Dorsolateral prefrontal cortex (tissue), 122 donors: ENCODE measurements at places on chromosomes 12 and 14.

GRCh38 chr14:95274874-95275273, 44.8 kb downstream of the CLMN start:
- DNase-seq: no peak

DNA sequence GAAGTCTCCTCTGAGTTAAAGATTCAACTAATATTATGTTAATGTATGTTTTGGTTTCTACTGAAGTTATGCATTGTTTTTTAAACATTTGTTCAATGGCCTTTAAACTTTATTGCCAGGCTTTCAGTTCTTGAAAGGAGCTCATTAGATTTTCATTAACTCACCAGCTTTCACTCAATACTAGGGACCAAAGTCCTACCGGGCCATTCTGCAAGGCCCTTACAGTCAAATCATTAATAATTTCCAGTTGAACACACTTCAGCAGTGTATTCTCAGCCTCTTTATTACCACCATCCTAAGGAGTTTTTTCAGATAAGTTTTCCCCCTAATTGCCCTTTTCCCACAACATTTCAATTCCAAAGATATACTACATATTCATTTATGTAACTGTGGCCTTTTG, 409.2 kb downstream of the DIO2 start:
- DNase-seq: no peak

- no peak for DNase-seq
These were observed 46.3 kb downstream of the RIMBP2 start for GRCh38 chr12:130669797-130670196.

- DNase-seq: no peak
These were observed 90.3 kb downstream of the DDHD1 start for GRCh38 chr14:53062856-53063255.

- no peak for DNase-seq
These were observed 74.3 kb downstream of the MAP3K9 start for GRCh38 chr14:70735043-70735442.

DNA sequence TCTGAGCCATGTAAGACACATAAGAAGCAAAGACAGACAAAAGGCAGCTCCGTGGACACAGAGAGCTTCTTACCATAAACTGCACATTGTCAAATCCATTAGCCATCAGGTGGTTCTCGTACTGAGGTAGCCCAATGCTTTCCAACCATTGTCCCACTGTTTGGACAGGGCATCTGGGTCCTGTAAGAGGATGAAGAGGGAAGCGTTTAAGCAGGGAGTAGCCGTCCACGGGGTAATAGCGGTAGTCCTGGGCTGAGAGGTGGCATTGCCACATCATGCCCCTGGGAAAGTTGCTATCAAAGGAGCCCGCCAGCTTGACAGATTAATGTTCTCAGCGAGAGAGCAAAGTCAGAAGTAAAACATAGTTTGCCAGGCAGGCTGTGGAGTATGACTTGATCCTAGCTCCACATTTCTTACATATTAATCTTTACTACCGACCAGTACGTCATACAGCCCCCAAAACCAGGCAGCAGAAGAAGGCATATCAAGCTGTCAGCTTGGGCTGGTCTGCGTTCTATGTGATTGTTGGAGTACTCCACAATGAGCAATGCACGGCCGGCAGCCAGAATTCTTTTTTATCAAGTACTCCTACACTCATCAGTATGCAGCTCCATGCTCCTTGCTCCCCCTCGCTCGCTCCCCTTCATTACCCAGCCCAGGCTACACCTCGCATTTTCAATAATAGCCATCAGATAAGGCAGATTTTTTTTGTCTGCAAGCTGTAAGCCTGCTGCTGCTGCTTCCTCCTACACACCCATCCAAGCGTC, 493.2 kb upstream of the GARIN6 start:
- DNase-seq: peak; percentile 39

- DNase-seq: no peak
These were observed 848.6 kb upstream of the LRFN5 start for GRCh38 chr14:40758076-40758475.

DNA sequence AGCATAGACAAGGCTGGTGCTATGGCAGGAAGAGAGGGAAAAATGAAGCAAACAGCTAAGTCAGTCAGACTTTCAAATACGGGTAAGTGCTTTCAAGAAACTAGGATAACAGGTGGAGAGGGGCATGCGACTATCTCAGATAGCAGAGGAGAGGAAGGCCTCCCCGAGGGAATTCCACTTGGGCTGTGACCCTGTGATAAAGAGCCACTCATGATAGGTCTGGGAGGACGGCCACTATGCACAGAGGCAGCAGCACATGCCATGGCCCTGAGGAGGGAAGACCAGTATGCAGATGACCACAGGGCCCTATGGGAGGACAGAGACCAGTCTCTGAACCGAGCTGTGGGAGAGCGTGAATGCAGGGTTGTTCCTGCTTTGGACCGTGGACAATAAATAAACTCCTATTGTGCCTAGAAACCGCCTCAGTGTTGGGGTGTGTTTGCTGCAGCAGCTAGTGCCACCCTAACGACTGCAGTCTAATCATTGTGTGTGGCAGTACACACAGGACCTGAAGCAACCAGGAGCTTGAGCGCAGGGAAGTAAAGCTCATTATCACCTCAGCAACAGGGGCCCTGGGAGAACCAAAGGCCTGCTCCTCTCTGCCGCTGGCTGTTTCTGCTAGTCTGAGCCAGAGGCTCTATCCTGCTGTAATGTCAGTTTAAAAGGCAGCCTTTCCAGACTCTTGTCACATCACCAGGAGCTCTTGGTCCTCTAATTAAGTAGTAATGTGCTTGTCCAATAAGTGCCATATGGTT, 119.1 kb downstream of the CACNA1C start:
- no peak for DNase-seq

DNA sequence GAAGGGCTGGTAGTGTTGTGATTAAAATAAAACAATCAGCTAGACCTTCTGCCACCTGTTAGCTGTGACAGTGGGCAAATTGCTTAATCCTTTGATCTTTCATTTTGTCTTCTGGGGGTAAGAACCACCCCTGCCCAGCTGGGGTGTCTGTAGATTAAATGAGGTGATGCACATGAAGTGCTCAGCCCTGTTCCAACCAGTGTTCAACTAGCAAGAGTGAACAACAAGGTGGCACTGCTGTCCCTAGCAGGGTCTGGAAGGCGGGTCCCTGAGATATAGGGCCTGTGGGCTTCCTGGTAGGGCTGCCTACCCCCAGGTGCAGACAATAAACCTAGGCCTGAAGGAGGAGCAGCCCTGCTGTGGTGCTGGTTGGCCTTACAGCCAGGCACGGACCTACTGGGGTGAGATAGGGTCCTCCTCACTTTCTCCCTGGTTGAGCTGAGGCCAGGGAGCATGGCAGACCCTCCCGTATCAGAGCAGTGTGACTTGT, 60.6 kb downstream of the ARL6IP4 start:
- no peak for DNase-seq

DNA sequence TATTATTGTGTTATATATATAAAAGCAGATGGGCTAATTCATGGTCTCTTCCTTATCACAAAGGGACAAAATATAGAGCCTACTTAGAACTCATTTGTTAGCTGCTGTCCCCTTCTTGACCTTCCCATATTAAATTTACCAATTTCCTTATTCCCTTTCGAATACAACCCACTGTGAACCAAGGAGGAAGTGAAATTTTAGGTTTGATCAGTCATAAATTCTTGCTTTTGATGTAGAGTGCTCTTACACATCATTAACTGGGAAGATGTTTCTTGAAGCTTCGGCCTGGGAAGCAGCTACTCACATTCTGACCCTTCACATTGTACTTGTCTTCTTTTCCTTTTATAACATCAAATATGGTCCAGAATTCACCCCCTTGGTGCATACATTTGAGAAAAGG, 579.0 kb downstream of the LRFN5 start:
- no peak for DNase-seq

GRCh38 chr12:52649066-52649465, 2.9 kb downstream of the KRT2 start:
- no peak for DNase-seq

DNA sequence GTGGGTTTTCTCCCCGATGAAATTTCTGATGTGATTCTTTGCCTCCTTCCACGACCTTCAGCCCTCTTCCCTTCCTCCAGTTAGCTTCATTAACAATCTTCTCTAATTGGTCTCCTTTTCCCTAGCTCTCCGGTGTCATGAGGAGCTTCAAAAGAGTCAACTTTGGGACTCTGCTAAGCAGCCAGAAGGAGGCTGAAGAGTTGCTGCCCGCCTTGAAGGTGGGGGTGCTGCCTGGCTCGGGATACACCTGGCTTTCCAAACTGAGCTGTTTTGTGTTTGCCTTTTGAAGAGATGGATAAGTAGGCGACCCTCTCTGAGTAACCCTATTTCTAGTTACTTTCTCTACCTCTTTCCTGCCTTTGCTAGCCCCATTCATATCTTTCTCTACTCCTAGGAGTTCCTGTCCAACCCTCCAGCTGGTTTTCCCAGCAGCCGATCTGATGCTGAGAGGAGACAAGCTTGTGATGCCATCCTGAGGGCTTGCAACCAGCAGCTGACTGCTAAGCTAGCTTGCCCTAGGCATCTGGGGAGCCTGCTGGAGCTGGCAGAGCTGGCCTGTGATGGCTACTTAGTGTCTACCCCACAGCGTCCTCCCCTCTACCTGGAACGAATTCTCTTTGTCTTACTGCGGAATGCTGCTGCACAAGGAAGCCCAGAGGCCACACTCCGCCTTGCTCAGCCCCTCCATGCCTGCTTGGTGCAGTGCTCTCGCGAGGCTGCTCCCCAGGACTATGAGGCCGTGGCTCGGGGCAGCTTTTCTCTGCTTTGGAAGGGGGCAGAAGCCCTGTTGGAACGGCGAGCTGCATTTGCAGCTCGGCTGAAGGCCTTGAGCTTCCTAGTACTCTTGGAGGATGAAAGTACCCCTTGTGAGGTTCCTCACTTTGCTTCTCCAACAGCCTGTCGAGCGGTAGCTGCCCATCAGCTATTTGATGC, 797 bp downstream of the ESPL1 start:
- DNase-seq: no peak

DNA sequence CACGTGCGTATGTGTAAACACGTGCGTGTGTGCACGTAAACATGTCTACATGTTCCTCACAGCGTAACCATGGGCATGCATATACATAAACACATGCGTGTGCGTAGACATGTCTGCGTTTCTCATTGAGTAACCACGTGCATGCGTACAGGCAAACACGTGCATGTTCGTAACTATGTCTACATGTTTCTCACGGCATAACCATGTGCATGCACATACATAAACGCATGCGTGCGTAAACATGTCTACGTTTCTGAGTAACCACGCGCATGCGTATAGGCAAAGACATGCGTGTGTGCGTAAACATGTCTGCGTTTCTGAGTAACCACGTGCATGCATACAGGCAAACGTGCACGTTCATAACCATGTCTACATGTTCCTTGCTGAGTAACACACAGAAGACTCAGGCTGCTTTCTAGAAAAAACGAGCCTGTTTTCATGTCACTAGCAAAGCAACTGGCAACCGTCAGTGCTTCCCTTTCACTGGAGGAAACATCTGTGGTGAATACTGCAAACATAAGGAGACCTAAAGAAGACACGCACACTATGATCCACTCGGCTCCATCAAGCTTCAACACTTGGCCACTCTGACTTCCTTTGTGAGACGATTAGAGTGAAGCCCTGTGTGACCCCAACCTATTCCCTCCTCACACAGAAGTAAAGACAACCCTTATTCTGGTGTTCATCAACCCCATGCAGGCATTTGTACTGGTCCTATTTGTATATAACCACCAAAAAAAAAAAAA, 28.8 kb downstream of the POLE start:
- no peak for DNase-seq

- DNase-seq: no peak
These were observed 342.2 kb upstream of the SFSWAP start for GRCh38 chr12:131368668-131369071.

- DNase-seq: no peak
These were observed 25.8 kb downstream of the SLC39A9 start for GRCh38 chr14:69424149-69424923.

GRCh38 chr14:67331368-67332125, 28.1 kb downstream of the ATP6V1D start:
- no peak for DNase-seq

DNA sequence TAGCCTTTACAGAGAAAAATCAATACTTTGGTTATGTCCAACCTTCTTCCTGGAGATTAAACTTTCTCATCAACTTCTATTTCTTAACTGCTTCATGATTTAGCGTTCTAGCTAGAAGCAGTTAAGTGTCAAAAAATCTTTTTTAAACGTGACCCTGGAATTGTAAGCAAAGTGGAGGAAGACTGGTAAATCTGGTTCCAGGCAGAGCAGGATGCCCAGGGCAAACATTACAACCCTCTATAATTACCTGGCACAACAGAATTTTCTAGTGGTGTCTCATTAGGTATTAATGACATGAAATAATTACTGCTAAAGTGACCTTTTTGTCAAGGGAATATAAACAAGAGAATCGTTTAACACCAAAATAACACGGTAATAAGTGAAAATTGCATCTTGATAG, 320.8 kb downstream of the MED13L start:
- DNase-seq: no peak

DNA sequence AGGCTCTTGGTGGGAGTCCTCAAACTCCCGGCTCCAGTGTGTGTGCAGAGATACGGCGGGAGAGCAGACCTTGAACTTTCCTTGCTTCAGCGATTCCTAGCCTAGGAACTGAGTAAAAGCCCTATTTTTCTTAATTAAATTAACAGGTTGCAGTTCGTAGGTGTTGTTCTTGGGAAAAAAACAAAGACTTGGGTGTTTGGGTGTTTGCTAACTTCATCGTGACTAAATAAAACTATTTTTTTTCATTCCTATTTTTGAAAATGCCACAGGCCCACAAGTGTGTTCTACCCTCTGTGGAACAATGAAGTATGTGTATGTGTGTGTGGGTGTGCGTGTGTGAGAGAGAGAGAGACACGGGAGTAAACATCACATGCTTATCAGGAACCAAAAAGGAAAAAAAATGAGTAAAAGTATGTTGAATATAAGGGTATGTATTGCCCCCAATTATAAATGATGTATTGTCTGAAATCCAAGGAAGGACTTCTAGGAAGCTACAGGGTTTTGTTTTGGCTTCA, 651 bp downstream of the TMEM117 start:
- no peak for DNase-seq

GRCh38 chr12:48768147-48768546, 20.7 kb downstream of the ADCY6 start:
- no peak for DNase-seq

DNA sequence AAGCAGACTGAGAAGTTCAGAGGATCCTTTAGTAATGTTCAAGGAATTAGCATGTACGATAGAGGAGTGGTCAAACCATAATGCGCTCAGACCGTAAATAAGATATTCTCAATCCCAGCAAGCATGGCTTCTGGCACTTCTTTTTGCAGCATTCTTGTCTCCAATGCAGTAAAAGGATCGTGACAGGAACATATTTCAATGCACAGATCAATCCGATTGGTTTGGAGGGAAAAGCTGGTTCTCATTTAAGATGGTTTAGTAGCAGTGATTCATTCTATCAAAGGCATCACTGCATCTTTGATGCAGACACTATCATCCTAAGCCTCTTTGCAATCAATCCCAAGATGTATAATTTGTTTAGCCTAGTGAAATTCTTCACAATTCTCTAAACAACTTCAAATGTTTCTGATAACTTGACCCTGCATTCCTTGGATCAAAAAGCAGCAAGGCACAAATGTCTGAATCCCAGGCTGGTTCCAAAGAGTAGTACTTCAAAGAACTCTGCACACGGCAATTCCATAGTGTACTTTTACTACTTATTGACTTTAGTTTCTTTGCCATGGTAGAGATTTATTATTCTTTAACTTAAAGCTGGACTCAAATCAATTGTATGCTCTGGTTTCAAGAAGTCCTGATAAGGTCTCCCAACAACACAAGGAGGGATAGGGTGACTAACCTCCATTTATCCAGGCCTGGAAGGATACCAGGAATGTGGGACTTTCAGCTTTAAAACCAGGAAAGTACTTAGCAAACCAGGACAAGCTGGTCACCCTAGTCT, 96.8 kb upstream of the MDM1 start:
- no peak for DNase-seq
